ENCODE measurements at places on chromosomes 13 and 19.

DNA sequence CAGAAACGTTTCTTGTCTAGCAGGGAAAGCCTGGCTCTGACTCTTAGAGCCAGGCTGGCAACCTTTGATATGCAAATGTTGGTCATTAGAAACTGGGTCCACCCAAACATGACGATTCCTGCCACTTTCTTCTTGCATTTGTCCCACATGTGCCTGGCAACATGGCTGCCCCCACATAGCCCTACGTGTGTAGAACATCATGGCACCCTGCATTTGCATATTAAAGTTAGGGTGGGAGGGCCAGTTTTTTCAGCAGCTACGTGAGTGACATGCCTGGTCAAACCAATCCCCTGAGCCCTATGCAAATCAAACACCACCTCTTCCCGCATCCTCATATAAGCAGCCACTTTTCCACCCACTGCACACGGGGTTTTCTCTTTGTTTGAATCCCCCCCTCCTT, 95.0 kb downstream of the LIG4 start:
- DNase-seq, result no peak

DNA sequence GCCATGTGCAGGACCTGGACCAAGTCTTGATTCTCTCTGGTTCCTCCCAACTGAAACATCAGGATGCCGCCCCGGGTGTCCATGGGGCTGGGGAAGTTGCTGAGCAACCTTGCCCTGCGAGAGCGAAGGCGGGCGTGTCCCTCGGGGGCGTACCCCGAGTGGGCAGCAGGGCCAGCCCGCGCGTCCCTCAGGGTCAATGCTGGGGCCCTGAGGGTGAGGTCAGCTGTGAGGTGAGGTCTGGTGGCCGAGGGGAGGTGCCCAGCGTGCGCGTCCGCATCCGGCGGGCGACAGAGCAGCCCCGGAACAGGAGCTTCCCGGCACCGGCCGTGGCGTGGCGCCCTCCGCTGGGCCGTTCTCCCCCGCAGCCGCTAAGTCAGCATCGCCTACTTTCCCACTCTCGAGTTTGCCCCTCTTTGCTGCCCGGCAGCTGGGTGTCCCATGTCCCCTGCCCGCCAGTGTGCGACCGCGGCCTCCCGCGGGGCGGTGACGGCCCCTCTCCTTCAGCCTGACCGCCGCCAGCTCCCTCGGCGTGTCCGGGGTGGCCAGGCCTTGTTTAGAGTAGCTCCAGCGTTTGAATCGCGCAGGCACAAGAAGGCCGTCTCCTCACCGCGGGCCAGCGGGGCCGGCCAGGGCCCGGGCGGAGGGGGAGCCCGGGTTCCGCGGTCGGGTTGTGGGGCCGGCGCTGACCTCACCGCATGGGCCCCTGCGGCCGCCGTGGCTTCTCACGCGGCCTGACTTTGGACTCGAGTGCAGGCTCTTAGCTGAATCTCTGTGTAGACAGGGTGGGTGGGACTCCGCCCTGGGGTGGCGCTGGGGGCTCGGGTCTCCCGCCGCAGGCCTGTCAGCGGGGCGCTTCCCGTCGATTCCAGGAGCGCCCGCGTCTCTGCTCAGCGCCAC, 33.0 kb downstream of the GJA3 start:
- DNase-seq, result peak; percentile 66

DNA sequence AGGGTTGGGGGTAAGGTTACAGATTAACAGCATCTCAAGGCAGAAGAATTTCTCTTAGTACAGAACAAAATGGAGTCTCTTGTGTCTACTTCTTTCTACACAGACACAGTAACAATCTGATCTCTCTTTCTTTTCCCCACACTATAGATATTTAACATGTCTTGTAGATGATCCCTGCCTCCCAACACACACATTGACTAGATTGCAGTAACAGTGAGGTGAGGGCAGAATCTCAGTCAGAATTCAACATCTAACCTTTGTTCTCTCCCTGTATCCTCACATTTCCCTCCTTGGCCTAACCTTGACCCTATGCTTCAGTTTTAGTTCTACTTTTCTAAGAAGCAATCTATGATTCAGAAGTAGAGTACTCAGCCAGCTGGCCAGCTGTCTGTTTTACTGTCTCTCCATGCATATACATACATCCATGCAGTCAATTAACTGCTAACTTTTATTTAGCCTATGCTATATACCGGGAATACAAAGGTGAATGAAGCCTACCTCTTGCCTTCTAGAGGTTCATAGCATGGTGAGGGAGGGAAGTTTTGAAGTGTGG, 18.1 kb downstream of the DNAJC15 start:
- no peak for DNase-seq

DNA sequence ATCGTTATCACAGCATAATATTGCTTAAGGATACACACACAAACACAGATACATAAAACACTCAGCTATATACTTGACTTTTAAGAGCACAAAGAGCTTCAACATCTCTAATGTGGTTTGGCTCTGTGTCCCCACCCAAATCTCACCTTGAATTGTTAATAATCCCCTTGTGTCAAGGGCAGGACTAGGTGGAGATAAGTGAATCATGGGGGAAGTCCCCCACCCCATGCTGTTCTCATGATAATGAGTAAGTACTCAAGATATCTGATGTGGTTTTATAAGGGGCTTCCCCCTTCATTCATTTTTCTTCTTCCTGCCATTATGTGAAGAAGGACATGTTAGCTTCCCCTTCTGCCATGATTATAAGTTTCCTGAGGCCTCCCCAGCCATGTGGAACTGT, 481.4 kb downstream of the PCDH9 start:
- DNase-seq, result peak; percentile 13

DNA sequence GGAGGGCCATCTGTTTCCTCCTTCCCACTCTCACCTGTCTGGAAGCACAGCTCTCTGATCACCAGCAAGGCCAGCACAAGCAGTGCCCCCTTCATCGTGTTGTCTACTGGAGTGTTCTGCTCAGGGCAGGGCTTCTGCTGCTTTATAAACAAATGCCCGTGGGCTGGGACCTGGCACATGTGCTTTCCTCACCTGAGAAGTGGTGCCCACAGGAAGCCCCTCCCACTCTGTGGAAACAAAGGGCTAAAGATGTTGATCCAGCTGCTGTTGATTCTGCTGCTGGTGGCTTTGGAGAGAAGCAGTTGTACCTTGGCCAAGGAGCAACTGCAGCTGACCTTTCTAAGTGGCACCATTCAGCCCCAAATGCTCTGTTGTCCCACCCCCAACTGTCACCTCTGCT, 26.4 kb upstream of the ZNF181 start:
- no peak for DNase-seq

GRCh38 chr13:28822151-28822550, 2.0 kb downstream of the MTUS2 start:
- DNase-seq, result no peak

- DNase-seq, result no peak
Observed at GRCh38 chr19:4318460-4318859, 14.1 kb downstream of the FSD1 start.

GRCh38 chr13:37175996-37176395, 70.5 kb upstream of the CSNK1A1L start:
- DNase-seq, result peak; percentile 94

- DNase-seq, result no peak
Observed at GRCh38 chr13:72559716-72560115, 167.7 kb downstream of the MZT1 start.

DNA sequence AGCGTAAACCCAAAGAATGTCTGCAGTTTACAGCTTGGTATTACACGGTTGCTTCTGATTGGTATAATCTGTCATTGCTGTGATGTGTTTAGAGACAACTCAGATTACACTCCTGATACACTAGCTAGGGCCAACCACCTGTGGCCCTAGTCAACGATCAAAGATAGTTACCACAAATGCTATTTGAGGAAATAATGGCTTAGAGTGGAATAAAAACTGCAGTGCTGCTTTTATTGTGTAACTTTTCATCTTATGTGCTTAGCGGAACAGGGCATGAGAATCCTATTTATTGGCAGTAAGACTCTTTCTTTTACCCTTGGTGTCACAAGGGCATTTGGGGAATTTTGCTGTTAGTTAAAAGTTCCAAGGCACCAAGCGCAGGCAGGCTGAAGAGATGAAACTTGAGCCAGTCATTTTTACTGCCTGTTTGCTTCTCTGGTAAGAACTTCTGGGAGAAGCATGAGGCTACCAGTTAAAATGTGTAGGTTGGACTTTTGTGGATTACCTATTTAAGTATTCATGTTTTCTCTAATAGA, 363.3 kb downstream of the KCNRG start:
- no peak for DNase-seq

GRCh38 chr19:15911599-15912235, 13.8 kb upstream of the CYP4F2 start:
- DNase-seq, result no peak

DNA sequence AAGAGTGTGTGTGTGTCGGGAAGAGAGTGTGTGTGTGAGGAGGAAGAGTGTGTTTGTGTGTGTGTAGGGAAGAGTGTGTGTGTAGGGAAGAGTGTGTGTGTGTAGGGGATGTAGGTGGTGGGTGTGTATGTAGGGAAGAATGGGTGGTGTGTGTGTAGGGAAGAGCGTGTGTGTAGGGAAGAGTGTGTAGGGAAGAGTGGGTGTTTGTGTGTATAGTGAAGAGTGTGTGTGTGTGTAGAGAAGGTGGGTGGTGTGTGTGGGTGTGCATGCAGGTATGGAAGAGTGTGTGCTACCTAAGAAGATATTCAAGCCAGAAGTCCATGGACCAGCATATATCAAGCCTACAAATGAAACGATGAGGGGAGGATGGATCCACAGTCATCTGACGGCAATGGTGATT, 265.8 kb downstream of the FGF9 start:
- no peak for DNase-seq

- DNase-seq, result no peak
Observed at GRCh38 chr13:28037399-28037798, 48.9 kb upstream of the URAD start.

GRCh38 chr13:100588331-100589177, at the start of gene GGACT:
GGACT (minus strand) TSS chr13:100588789; CDS start chr13:100532591, 56,198 bp downstream.
- peak; percentile 56 for DNase-seq

- DNase-seq, result no peak
Observed at GRCh38 chr13:111090169-111090568, 24.9 kb upstream of the ARHGEF7 start.

GRCh38 chr19:1094655-1094977, 559 bp downstream of the POLR2E start:
- no peak for DNase-seq

DNA sequence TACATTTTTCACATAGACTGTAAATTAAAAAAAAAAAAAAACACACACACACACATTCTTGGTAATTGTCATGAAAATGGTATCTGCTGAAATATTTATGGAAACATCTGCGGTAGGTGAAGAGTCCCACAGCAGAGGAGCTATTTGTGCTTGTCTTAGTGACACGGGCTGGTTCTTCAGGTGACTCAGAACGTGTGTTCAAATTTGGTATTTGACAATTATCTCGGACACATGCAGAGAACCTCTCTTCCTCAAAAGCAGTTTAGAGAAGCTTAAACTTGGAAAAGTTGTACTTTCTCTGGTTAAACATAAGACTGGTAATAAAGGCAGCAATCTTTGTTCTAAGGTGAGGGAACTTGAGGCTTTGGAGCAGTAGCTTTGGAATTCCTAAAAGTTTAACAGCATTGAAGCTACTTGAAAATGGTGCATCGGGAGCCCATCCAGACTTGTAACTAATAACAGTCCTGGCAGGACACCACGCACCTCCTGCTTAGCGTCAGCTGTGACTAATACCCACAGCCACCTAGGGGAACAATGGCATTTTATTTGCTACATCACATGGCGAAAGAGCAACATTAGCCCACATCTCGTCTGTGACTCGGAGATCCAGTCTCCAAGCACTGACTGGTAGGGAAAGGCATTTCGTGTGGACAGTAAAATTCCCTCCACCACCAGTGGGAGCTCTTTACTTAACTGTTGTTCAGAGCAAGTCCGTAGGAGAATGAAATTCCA, 1505.1 kb upstream of the SLC10A2 start:
- peak; percentile 88 for DNase-seq

- DNase-seq, result no peak
Observed at GRCh38 chr19:21740559-21740958, 26.8 kb downstream of the ZNF100 start.

DNA sequence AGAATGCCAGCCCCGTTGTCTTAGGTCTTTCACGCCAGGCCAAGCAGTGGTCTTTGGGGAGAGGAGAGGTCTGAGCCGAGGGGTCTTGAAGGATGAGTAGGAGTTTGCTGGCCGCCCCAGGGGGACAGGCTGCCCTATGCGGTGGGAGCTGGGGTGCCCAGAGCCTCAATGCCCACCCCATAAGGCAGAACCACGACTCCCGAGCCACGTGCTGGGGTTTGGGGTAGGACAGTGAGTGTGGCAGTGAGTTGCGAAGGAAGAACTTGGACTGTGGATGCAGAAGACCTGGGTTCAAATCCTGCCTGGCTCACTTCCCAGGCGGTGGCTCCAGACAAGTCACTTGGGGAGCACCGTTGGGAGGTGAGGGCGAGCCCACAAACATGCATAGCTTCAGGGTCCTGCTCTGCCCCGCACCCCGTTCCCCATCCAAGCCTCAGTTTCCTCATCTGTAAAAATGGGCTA, 5.5 kb downstream of the RAB11B start:
- no peak for DNase-seq

DNA sequence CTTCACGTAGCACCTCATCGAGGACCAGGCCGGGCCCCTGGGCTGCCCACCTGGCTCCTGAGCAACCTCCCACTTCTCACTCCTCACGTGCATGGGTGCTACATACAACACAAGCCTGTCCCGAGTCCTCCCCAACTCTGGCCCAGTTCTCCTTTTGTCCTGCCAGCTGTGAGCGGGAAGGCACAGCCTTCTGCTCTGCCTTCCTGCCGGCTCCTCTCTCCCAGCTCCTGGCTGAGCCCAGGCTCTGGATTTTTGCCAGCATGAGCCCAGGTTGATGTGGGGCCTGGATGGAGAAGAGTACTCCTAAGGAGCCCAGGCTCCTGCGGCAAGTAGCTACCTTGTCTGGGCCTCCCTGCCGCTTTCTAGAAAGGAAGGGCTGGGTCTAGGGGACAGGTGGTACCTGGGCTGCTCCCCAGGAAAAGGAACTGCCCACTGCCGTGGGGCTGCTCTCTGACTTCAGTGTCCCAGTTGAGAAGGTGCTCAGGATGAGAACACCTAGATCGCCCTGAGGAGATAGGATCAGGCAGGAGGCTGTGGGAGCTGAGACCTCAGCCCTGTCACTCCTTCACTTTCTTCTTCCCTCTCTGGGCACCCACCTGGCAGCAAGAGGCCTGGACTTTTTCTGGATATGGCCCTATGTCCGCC, 23.6 kb downstream of the LYL1 start:
- no peak for DNase-seq

DNA sequence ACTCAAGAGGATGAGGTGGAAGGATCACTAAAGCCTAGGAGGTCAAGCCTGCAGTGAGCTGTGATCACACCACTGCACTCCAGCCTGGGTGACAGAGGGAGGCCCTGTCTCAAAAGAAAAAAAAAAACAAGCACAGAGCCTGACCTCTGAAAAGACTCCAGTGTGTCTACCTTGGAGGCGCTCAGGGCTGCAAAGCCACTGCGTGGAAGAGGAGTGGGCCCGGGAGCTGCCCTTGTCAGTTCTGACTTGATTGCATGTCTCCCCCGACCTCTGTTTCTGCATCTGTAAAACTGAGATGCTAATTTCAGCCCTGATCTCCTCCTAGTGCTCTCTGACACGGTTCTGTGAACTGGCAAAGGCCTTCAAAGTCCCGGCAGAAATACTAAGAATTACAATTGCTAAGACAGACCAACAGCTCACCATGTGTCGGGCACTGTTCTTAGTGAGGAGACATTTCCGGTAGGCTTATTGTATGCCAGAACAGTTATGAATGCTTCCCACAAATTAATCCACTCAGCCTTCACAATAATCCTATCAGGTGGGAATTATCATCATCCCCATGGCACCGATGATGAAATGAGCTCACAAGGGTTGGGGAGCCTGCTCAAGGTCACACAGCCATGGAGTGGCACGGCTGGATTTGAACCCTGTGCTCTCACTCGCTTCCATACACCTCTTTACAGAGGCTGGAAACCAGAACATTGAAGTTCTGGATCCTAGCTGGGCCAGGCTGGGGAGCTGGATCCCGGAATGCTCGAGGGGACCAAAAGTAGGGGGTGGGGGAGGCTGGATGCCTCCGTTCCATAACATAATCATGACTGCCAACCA, 3.5 kb downstream of the AKT2 start:
- no peak for DNase-seq

All from fibroblast of lung (primary cell).